ENCODE measurements at places on chromosomes 5 and 9. TPM values are rescaled to one million over a fixed set of nuclear protein-coding genes. Genes with fewer than 3 reads are reported as not detected.

Gene SLCO6A1
- total RNA-seq = not detected

Gene UBE2QL1
- under 0.01 TPM for total RNA-seq

Gene PHF24
- total RNA-seq = not detected

Gene SPAG8
- total RNA-seq = 0.32 TPM

Gene PCDHGA3
- total RNA-seq = 0.15 TPM

Gene PCDHGA2
- 0.65 TPM for total RNA-seq

Gene MSX2
- 0.32 TPM for total RNA-seq

Gene HRH2
- total RNA-seq = not detected

Gene HSPB3
- not detected for total RNA-seq

Gene TSLP
- total RNA-seq = 0.61 TPM

Gene WNT8A
- not detected for total RNA-seq

Gene ORM2
- total RNA-seq = not detected

Gene KCNN2
- total RNA-seq = not detected

Gene SPARC
- 702 TPM for total RNA-seq

Gene GPX3
- total RNA-seq = 2.3 TPM

Gene FOXD4L5
- not detected for total RNA-seq

Gene MFAP3
- total RNA-seq = 145 TPM
